ENCODE measurements at places on chromosomes 7 and 10. TPM values are rescaled to one million over a fixed set of nuclear protein-coding genes. Genes with fewer than 3 reads are reported as not detected.

The LIPM gene
- total RNA-seq = not detected

The PHYHIPL gene
- total RNA-seq = 6.2 TPM

The UPP1 gene
- total RNA-seq = 29.8 TPM

The GPER1 gene
- 0.59 TPM for total RNA-seq

The NPY4R gene
- not detected for total RNA-seq

The AKR1C2 gene
- total RNA-seq = 3.8 TPM
